ENCODE measurements at places on chromosomes 11 and 22.

DNA sequence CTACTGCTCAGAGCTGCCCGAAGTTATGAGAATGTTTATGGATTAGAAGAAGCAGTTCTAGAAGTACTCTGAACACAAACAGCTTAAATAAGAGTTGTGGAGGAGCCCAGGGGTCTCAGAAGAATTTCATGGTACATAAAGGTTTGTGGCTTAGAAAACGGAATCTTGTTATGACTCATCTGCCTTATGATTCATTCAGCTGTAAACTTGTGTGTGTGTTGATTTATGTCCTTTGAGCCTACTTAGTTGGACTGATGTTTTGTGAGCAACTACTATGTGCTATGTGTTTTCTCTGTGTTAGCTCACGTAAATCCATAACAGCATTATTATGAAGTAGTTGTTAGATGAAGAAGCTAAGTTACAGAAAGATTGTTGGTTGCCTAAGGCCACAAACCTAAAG lies 203.7 kb downstream of the PGR start:
- peak; percentile 30 for DNase-seq

- no peak for DNase-seq
These were observed 12.6 kb upstream of the RFPL2 start for GRCh38 chr22:32217465-32217864.

DNA sequence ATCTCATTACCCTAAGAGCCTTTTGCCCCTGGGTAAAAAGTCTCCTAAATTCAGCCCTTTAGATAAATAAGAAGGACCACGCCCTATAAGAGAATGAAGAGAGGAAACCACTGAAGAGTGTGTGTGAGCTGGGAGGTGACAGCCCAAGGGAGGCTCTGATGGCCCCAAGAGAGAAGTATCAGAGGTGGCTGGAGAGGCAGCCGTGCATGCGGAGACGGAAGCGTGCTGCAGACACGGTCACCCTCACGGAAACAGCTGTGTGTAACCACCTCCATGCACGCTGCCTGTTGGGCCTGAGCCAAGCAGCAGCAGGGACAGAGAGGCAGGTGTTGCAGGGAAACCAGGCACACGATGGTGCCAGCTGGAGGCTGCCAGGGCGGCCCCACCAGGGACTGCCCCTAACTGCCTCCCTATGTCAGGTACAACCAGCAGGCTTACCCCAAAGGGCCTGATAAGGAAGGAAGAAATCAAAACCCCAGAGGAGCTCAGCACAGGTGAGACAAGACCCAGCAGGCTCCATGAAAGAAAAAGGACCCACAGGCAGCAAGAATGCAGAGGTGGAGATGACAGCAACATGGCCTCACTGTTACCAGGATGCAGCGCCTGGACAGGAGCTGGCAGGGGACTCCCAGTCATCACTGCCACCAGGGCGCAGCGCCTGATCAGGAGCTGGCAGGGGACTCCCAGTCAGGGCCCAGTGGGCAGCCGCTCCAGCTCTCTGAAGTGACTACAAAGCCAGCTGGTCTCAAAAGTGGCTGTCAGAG lies 7.8 kb downstream of the LARGE2 start:
- DNase-seq: no peak

DNA sequence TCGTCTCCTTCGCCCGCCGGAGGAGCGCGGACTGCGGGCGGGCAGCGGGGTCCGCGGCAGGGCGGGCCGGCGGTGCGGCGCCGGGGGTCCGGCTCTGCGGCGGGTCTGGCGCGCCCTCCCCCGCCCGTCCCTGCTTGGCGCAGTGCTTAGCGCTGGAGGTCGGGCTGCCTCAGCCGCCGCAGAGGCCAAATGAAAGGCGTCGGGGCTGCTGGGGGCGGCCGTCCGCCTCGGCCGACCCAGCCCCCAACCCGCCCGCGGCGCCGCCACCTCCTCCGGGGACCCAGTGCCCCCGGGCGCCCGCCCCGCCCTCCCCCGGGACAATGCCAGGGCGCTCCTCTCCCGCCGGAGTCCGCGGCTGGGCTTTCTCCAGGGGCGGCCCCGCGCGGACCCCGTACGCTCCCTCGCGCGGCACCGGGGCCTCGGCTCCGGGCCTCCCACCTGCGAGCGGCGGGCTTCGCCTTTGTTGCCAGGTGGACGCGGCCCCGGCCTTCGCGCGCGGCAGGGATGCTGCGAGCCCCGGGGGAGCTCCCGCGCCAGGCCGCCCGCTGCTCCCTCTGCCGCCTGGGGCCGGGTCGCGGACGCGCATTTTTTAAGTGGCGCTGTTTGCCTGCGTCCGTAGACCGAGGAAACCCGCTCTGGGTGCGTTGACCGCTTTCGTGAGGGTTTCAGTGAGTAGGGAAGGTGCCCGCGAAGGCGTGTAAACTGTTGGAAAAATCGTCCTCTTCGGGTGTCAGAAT lies 583 bp downstream of the APLP2 start:
- peak; percentile 27 for DNase-seq

GRCh38 chr22:45645526-45646414 lies 25.9 kb upstream of the ATXN10 start:
- peak; percentile 90 for DNase-seq

DNA sequence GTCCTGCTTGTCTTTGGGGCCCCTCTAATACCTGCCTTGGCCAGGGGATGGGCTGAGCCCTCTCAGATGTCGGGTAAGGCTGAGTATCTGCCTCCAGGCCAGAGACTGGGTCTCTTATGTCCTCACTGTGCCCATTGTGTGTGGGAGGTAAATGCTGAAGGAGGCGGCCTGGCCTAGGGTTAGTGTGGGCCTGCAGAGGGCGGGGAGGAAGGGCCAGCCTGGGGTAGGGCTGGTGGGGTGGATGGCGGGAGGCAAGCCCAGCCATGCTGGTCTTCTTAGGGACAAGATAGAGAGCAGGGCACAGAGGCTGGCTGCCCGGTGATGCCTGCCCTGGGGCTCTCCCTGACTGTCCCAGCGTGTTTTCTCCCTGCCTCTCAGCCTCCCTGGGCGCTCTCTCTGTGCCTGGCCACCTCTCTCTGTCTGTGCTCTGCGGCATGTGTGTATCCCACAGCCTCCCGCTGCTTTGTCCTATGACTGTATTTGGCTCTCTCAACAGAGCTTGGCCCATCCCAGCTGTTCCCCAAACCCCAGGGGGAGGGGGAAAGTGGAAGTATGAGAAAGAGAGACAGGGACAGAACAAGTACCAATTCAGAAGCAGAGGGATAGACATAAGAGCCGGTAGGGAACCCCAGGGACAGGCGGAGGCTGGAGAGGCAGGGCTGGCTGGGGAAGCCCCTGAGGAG lies 57.0 kb downstream of the PDE2A start:
- DNase-seq: no peak

- no peak for DNase-seq
These were observed 19.6 kb downstream of the TUB start for GRCh38 chr11:8100605-8101004.

DNA sequence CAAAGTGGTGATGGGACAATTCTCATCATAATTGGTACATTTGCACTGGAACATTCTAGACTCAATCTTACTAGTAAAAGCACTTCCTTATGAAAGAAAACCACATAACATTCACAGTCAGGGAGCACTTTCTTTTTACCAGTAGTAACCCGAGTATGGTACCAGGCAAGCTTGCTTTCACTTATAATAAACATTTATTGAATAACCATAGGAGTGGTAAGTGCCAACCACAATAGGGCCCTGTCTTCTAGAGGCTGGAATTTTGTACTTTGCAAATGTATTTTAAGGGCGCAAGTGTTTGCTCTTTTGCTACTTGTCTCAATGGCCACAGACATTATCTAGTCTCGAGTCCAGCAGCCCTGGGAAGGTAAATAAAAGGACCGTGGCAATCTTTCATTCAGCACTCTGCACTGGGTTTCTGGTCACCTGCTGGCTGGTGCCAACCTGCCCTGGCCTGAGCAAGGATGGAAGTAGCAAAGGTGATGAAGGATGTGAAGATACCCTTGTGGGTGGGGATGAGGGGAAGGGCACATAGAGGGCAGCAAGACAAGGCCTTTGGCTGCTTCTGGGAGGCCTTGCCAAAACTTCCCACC lies 24.2 kb downstream of the C22orf31 start:
- DNase-seq: no peak

DNA sequence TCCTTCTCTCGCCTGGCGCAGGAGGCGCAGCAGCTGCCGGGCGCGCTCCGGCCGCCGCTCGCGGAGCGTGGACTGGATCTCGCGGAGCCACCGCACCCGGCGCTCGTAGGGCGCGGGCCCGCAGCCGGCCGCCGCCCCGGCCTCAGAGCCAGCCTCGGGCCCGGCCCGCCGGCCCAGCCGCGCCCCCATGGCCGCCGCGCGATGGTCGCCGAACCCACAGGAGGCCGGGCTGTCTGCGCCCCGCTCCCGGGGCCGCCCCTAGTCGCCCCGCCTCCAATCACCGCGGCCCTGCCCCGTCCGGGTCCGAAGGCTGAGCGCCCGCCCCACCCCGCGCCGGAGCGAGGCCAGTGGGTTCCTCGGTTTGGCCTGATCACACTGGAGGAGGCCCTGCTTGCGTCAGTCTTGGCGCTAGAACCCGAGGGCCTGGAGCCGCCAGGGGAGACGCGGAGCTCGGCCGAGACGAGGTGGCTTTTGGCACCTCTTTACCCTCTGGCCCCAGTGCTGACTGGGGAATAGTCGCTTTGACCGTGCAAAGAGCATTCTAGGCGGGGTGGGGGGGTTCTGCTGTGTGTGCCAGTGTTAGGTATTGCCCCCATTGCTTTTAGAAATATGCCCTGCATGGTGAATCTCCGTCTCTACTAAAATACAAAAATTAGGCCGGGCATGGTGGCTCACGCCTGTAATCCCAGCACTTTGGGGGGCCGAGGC lies at the start of gene LRRC75B:
LRRC75B (minus strand) TSS at position 223 of the 708 bp plus-strand sequence; CDS start at position 189, 34 bp downstream.
- peak; percentile 92 for DNase-seq

- peak; percentile 66 for DNase-seq
These were observed 276.9 kb downstream of the FAM76B start for GRCh38 chr11:95512682-95513081.

- DNase-seq: no peak
These were observed 54.8 kb downstream of the UVRAG start for GRCh38 chr11:75869661-75870455.

GRCh38 chr11:128745311-128746136 lies 51.7 kb downstream of the FLI1 start:
- DNase-seq: no peak

DNA sequence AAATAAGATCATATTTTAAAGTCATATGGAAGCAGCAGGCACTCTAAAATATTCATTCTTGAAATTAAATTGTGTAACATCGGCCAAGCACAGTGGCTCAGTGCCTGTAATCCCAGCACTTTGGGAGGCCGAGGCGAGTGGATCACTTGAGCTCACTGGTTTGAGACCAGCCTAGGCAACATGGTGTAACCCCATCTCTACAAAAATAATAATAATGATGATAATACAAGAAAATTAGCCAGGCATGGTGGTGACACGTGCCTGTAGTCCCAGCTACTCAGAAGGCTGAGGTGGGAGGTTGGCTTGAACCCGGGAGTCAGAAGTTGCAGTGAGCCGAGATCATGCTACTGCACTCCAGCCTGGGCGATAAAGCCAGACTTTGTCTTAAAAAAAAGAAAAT lies 77.4 kb downstream of the TRIM29 start:
- DNase-seq: no peak

GRCh38 chr11:26901162-26901561 lies 92.8 kb upstream of the FIBIN start:
- DNase-seq: no peak

DNA sequence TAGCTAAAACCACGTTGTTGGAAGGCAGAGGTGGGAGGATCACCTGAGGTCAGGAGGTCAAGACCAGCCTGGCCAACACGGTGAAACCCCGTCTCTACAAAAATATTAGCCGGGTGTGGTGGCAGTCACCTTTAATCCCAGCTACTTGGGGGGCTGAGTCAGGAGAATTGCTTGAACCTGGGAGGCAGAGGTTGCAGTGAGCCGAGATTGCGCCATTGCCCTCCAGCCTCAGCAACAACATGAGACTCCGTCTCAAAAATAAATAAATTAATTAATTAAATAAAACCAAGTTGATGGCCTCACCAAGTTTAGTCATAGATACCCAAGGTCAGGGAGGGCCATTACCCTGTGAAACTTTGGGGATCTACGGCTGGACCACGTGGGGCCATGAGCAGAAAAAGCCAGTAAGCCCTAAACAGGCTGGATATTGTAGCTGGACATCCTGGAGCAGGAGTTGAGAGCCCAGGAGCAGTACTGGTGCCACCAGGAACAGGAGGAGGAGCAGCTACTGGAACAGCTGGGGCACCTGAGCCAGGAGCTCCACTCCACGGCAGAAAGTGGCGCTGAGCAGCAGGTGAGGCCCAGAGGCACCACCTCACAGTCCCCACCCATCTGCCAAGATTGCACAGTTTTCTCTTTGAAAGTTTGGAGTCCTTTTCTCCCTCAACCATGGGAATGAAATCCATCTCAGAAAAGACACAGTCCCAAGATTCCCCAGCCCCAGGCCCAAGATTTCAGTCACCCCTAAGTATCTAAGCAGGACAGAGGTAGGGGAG lies 50.5 kb downstream of the BTG4 start:
- DNase-seq: no peak

GRCh38 chr11:766106-766935 lies 11.0 kb downstream of the GATD1 start:
- DNase-seq: no peak

GRCh38 chr11:121810291-121810690 lies 305.7 kb downstream of the BLID start:
- DNase-seq: no peak

DNA sequence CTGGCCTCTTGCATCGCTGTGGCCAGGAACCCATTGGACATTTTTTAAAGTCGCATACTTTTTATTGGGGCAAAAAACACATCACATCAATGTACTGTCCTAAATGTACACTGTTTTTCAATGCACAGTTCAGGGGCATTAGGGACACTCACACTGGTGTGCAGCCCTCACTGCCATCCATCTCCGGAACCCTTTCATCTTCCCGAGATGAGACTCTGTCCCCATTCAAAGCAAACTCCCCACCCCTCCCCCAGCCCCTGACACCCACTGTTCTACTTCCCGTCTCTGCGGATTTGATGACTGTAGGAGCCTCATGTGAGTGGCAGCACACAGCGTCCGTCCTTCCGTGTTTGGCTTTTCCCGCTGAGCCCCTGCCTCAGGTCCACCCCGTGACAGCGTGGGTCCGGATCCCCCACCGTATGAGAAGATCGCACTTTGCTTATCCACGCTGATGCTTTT lies 41.8 kb upstream of the TH start:
- no peak for DNase-seq

- no peak for DNase-seq
These were observed 251.2 kb downstream of the ETS1 start for GRCh38 chr11:128336203-128336602.
